ENCODE measurements at places on chromosomes 3 and 15. TPM values are rescaled to one million over a fixed set of nuclear protein-coding genes. Genes with fewer than 3 reads are reported as not detected.

GRCh38 chr3:196012941-196013476, 68.9 kb downstream of the TFRC start:
- no peaks in the 10 kb centered on the region for H3K4me1 ChIP-seq
- H3K27ac ChIP-seq = no peak overlapping the region
- H3K4me3 ChIP-seq = no peak overlapping the region
- no peaks in the 10 kb centered on the region for H3K36me3 ChIP-seq

GRCh38 chr15:24054547-24055245, 367.6 kb upstream of the NDN start:
- no peaks in the 10 kb centered on the region for H3K36me3 ChIP-seq
- no peaks in the 10 kb centered on the region for H3K27me3 ChIP-seq
- DNase-seq = no peak
- H3K27ac ChIP-seq = no peak overlapping the region
- H3K4me1 ChIP-seq = no peaks in the 10 kb centered on the region
- no peak overlapping the region for H3K4me3 ChIP-seq

GRCh38 chr3:61847784-61848462, 286.6 kb downstream of the PTPRG start:
- H3K4me3 ChIP-seq = no peak overlapping the region
- DNase-seq = no peak
- no peaks in the 10 kb centered on the region for H3K36me3 ChIP-seq
- no peak overlapping the region for H3K27ac ChIP-seq

ZPLD1 gene
- not detected for polyA plus RNA-seq

Measured in CD14-positive monocyte (primary cell).